Activated CD8-positive, alpha-beta memory T cell treated with anti-CD3 and anti-CD28 coated beads for 4 hours (primary cell): ENCODE measurements at places on chromosomes 13 and 19.

GRCh38 chr13:72164811-72165210 lies 297.8 kb upstream of the DACH1 start:
- DNase-seq: no peak

- DNase-seq: no peak
These were observed 42.4 kb downstream of the CARS2 start for GRCh38 chr13:110663491-110663890.

- no peak for DNase-seq
These were observed 26.0 kb downstream of the DHRS12 start for GRCh38 chr13:51777921-51778320.

DNA sequence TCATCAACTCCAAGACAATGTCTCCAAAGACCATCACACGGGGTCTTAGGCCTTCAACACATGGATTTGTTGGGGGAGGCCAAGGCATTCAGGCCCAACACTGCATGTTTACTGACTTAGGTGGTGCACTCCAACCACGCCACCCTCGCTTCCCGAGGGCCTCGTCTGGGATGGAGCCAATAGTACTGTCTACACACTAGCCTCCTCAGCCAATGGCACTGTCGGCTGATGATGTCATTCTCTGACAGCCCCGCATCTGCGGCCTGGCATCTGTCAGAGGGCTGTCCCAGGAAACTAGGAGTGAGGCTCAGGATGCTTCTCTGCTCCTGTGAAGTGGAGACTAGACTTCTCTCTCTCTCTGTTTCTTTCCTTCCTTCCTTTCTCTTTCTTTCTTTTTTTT lies 96.6 kb downstream of the TEX26 start:
- no peak for DNase-seq

- DNase-seq: no peak
These were observed 14.3 kb downstream of the LRP3 start for GRCh38 chr19:33208371-33208895.

- no peak for DNase-seq
These were observed 36.7 kb upstream of the C13orf42 start for GRCh38 chr13:51147732-51148131.

DNA sequence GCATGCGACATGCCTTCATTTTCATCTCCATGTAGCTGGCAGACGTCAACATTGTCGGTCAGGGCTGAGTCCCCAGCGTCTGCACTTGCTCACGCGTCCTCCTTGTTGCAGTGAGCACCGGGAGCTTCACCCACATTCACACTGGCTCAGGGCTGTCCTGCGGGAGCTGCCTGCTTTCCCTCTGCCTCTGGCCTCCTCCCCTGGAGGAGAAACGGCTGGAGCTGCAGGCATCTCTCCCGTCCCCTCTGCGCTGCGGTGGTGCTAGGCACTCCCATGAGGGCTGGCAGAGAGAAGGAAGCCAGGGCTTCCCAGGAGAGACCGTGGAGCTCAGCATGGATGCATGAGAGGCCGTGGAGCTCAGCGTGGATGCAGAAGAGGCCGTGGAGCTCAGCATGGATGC lies 18.4 kb upstream of the TMEM255B start:
- no peak for DNase-seq

- no peak for DNase-seq
These were observed 6.7 kb downstream of the GRIN2D start for GRCh38 chr19:48400018-48400742.

DNA sequence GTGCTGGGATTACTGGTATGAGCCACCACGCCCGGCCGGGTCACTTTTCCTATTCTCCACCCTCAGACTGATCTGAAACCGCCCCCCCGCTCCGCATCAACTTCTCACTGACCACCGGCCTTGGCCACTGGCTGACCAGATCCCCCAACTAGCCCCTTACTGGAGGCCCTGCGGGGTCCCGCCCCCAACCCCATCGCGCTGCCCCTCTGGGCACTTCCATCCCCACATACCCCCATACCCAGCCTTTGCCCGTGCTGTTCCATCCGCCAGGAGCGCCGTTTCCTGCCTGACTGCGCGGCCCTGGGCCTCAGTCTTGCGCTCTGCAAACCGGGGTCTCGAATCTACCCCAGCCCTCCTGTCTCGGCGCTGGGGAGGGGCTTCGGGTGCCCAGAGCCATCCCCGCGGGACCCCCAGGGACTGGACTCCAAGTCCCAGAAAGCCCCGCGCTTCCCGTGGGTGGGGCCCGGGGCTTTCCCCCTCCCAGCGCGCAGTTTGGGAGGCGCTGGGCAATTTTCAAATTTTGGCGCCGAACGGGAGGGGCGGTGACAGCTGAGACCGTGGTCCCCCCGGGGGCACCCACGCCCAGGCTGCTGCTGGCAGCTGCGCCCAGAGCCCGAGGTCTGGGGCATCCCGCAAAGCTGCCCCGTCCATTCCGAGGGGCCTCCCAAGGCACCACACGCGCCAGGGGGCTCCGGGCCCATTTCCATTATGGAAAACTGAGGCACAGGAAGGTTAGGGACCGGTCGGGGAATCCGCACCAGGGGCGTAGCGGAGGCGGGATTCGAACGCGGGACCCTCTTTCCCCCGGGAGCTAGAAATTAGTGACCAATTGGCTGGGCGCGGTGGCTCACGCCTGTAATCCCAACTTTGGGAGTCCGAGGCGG lies 5.2 kb upstream of the LMNB2 start:
- DNase-seq: no peak

DNA sequence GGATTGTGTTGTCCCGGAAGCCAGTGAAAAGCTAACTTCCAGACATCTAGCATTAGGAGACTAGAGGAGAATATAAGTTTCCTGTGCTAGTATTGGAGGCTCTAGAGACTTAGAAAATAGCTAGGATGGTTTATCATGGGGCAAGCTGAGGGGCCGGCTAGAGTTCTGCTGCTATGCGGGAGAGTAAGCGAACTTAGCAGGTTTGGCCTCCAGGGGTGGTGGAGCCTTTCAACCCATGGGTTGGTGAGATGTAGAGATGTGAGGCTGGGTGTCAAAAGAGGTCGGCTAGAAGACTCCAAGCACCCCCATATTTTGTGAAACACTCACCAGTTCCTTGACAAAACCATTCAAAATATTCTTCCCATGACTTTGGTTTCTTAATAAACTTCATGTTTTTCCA lies 4.4 kb downstream of the SULT2A1 start:
- DNase-seq: no peak
